Non-pigmented ciliary epithelial cell (primary cell): ENCODE measurements at places on chromosomes 7 and 10.

- no peak for DNase-seq
Measured at GRCh38 chr7:78473021-78473420, 674.4 kb downstream of the PHTF2 start.

GRCh38 chr10:125883211-125883610 lies 2.1 kb upstream of the DHX32 start:
- no peak for DNase-seq

DNA sequence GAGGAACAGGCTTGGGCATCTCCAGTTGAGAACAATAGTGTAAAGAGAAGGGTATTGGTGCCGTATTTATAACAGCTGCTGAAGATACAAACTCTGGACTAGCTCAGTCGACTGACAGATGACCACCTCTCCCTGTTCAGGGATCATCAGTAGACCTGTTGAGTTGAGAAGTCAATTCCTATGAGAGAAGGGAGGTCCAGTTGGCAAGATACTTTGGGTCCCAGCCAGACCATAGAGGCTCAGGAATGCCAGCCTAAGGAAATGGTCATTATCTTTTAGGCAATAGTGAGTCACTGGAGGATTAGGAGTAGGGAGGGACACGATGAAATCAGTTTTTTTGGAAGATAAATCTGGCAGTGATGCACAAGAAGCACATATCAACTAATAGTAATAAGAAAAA lies 202.9 kb downstream of the TRIL start:
- DNase-seq, result no peak

GRCh38 chr7:136194878-136195277 lies 217.7 kb upstream of the MTPN start:
- no peak for DNase-seq

GRCh38 chr7:103010211-103010610 lies 64.4 kb downstream of the FBXL13 start:
- DNase-seq, result no peak

DNA sequence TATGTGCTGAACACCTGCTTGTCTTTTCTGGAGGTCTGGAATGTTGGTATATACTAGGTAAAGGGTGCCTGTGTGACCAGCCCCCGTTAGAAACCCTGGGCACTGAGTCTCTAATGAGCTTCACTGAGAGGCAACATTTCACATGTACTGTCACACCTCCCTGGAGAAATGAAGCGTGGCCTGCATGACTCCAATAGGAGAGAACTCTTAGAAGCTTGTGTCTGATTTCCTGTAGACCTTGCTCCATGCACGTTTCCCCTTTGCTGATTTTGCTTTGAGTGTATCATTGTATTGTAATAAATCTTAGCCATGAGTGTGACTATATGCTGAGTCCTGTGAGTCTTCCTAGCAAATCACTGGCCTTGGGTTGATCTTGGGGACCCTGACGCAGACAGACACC lies 82.8 kb downstream of the PPP1R3C start:
- no peak for DNase-seq

- DNase-seq, result no peak
Measured at GRCh38 chr7:16402940-16403339, 18.4 kb downstream of the CRPPA start.

DNA sequence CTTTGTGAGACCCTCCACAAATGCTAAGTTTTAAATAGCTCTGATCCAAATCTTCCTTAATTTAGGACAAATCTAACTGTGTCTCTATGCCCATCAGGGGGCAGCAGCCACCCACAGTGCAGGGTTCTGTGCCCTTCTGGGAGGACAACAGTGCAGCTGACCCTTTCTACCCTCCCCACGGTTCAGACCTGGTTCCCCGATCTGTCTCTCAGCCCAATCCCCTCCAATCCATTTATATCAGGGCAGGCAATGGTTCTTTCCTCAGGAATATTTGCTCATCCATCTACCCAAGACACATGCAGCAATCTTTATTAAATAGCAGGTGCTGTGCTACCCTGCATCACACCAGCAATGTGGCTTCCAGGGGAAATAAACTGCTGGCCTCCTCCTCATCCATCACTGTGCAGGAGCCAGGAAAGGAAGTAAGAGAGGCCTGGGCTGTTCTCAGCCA lies 4.0 kb upstream of the RBM28 start:
- DNase-seq, result no peak

DNA sequence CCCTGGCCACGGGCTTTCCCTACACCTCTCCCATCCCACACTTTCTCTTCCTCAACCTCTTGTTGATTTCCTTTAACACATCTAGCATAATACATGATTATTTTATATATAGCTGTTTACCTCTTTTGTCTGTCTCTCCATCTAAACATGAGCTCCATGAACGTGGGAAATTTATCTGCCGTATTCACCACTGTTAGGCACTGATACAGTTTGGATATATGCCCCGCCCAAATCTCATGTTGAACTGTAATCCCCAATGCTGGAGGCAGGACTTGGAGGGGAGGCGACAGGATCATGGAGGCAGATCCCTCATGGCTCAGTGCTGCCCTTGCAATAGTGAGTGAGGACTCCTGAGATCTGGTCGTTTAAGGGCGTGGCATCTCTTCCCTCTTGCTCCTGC lies 5.7 kb downstream of the CYTH3 start:
- no peak for DNase-seq
